Glutamatergic neuron (in vitro differentiated cells): ENCODE measurements at places on chromosomes 3 and 15.

GRCh38 chr3:65986285-65986684 lies 52.4 kb downstream of the MAGI1 start:
- DNase-seq, result no peak

DNA sequence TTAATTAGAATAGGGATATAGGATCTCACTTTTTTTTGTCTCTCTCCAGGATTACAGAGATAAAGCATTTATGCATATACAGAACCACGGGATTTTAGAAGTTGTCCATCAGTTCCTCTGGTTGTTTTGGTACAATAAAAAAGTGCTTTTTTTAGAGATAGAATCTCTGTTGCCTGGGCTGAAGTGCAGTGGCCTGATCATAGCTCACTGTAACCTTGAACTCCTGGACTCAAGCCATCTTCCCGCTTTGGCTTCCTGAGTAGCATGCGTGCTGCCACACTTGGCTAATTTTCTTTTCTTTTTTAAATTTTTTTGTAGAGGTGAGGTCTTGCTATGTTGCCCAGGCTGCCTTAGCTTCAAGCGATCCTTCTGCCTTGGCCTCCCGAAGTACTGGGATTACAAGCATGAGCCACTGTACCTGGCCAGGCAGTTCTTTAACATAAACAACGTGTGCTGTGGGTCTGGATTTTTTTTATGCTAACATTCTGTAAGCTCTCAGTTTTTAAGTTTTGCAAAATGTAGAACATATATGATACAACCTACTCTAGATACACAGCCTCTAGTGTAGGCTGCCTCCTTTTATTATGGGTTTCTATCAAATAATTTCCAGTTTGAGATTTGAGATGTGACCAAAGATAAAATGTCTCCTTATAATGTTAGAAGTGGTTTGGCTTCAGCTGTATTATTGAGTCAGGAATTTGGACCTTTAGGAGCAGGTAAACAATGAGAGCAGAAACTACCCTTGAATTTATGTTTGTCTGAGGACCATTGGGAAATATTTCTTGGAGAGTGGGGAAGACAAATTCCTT lies 57.4 kb upstream of the ULK4 start:
- DNase-seq, result no peak

DNA sequence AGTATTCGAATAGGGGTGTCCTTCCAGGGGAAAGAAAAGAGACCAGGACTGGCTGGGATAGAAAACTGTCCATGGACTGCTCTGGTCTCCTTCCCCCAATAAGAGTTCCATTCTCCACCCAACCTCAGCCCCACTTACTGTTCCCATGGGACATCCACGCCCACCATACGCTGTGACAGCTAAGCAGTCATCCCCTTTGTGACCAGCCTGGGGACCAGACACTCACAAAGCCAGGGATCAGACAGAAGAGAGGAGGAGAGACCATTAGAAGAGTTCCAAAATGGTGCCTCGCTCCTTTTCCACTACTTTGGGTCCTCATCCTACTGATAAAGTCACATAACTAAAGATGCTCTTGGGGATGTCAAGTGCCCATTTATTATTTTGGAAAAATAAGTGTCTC lies 27.6 kb upstream of the GNB5 start:
- DNase-seq, result no peak

DNA sequence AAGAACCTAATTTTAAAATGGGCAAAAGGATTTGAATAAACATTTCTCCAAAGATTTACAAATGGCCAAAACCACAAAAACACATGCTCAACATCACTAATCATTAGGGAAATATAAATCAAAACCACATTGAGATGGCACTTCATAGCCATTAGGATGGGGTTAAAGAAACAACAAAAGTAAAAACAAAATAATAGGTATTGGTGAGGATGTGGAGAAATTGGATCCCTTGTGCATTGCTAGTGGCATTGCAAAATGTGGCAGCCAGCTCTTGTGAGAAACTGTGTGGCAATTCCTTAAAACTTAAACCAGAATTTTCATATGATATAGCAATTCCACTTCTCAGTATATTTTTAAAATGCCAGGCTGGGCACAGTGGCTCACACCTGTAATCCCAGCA lies 126.5 kb downstream of the STT3B start:
- no peak for DNase-seq

GRCh38 chr3:183008800-183009199 lies 28.5 kb upstream of the DCUN1D1 start:
- DNase-seq, result no peak

DNA sequence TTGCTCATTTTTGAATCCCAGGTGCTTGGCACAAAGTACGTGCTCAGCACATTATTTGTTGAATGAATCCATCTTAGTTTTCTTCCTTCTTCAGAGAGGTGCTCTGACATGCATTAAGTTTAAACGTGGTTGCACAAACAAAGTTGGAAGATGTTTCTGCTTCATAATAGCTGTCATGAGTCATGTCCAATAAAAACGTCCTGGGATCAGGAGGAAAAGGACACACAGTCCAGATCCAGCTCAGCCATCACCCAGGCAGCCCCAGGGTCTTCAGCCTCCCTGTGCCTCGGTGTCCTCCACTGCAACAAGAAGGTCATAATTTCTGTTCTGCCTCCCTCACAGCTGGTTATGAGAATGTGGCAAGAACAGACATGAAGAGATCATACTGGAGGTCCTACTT lies 55.4 kb downstream of the CCNL1 start:
- DNase-seq, result no peak

- DNase-seq, result no peak
Measured at GRCh38 chr3:15205482-15205933, 538 bp upstream of the CAPN7 start.

GRCh38 chr3:129485721-129486663 lies 42.4 kb upstream of the RHO start:
- DNase-seq, result no peak

GRCh38 chr3:139318431-139318816 lies 25.4 kb upstream of the MRPS22 start:
- no peak for DNase-seq

- no peak for DNase-seq
Measured at GRCh38 chr3:149402481-149402880, 25.0 kb upstream of the TM4SF1 start.

DNA sequence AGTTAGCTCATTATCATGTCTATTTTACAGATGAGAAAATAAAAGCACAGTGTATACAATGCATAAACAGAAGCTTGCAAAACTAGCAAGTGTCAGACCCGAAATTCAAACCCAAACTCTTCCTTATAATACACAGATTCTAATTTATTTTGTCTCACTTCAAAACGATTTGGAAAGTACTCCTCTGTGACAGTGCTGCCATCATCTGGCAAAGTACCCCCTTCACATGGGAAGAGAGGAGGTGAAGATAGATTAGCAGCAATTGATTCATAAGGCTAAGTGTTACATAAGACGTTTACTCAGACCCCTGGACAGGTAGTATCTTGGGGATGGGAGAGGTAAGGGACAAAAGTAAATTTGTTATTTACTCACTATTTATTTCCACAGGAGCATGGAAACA lies 744.0 kb upstream of the SGO1 start:
- DNase-seq, result no peak

GRCh38 chr3:197555281-197556261 lies at the start of gene BDH1:
Gene BDH1 (minus strand): TSS chr3:197555968. CDS start chr3:197546443, 9,525 bp downstream.
- peak; percentile 69 for DNase-seq

GRCh38 chr3:126518779-126519177 lies 1.2 kb upstream of the UROC1 start:
- no peak for DNase-seq

GRCh38 chr3:14605067-14605466 lies 46.5 kb upstream of the CCDC174 start:
- DNase-seq, result no peak

DNA sequence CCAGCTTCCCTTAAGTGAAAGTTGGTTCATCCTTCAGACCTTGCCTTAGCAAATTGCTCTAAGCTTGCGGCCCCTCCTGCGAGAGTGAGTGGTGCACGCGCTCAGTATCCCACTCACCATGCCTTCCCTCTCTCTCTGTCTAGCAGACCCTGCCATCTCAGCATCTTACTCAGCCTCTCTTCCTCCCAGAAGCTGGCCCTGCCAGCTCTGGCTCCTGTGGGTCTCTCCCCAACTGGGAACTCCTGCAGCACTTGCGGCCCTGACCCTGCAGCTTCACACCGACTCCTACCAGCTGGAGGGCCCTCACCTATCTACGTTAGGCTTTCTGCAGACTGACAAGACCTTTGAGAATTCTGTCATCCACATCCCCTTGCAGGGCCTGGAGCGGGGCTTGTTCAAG lies 286.1 kb upstream of the TLE3 start:
- DNase-seq, result no peak

DNA sequence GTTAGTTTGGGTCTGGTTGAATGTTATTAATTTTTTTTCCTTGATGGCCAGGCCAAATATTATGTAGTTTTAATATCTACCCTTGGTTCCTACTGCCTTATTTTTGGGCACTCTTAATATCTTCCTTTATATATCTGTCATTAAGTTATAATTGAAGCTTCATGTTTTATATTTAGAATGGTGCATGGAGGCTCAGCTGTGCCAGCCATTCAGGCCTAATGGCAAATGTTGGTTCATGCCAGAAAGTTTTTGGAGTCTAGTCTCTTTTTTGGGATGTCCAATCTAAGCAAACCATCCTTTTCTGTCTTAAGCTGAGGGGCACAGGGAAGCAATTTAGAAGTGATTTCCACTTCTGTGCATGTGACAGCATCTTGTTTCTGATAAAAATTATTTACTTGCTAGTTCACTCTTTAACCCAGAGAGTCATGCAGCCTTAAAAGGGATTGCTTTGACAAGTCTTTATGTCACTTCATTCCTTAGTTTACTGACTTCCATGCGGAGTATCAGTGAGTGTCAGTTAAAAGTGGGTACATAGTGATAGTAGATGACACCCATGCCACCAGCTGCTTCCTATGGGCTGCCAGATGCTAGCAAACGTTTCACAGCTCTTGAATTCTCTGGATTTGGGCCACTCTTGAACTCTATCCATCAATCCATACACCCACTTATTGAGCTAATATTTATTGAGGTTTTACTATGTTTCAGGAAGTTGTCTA lies 33.0 kb downstream of the MITF start:
- DNase-seq, result no peak

- peak; percentile 51 for DNase-seq
Measured at GRCh38 chr3:128404276-128405068, 62.2 kb downstream of the DNAJB8 start.

GRCh38 chr3:52498137-52499054 lies 3.3 kb downstream of the STAB1 start:
- DNase-seq, result no peak

- no peak for DNase-seq
Measured at GRCh38 chr3:6935970-6936369, 75.1 kb downstream of the GRM7 start.

GRCh38 chr15:39127151-39127790 lies 453.6 kb upstream of the THBS1 start:
- DNase-seq, result no peak

DNA sequence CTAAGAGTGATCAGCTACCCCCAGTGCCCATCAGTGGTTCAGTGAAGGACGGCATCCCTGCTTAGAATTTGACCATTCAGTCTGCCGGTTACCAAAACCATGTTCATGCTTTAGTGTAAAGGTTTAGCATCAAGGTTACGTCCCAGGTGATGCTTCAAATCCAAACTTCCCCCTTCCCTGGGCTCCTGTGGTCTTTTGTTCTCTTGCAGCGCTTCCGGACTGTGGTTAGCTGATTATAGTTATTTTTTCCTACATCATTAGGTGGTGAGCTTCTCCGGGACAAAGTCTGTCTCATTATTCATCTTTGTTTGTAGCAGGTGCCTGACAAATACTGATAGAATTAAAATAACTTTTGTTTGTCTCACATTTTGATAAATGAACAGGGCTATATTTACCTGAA lies 28.3 kb upstream of the MYZAP start:
- no peak for DNase-seq

- DNase-seq, result no peak
Measured at GRCh38 chr3:190385731-190386688, 2.0 kb upstream of the CLDN16 start.

DNA sequence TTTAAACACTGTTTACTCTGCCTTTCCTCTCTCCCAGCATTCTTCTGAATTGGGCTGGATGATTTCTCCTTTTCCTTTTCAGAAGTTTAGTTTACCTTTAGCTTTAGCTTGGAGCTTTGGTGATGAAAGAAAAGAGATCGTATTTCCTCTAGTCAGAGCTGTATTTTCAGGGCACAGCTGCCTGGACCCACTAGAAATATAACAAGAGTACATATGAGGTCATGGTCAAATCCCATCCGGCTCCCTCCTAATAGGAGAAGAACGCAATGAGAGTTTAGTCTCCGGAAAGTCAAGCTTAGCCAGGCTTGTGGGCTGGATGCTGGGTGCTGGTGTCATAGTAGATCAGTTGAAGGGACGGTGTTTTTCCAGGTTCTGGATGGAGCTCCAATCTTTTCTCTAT lies 177.1 kb upstream of the PFN2 start:
- no peak for DNase-seq

GRCh38 chr3:23129817-23130216 lies 73.3 kb upstream of the UBE2E2 start:
- no peak for DNase-seq
